Fibroblast of lung (primary cell): ENCODE measurements at places on chromosomes 2 and 18.
A peak's percentile ranks its signal among the peaks of the same experiment; 100 is the strongest.

DNA sequence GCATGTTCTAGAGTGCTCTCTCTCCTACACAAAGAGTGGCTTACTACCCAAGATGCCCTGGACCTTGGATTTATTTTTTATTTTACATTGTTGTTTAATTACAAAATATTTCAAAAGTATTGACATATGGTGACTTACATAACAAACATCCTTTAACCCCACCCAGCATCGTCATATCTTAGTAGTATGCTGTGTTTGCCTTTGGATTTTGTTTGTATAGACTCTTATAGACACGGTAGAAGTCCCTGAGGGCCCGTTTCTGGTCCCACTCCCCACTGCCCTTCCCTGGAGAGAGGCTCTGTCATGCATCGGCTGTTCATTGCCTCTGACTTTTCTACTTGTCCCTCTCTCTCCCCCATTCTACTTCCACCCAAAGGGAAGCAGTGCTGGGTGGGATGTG lies 112.0 kb downstream of the ZBTB7C start:
- DNase-seq: no peak

GRCh38 chr2:94871226-94872087 lies at the start of gene TEKT4:
Gene TEKT4, plus strand, starts transcription at chr2:94871430. Its CDS starts 150 bp downstream, at chr2:94871580.
- DNase-seq: no peak

DNA sequence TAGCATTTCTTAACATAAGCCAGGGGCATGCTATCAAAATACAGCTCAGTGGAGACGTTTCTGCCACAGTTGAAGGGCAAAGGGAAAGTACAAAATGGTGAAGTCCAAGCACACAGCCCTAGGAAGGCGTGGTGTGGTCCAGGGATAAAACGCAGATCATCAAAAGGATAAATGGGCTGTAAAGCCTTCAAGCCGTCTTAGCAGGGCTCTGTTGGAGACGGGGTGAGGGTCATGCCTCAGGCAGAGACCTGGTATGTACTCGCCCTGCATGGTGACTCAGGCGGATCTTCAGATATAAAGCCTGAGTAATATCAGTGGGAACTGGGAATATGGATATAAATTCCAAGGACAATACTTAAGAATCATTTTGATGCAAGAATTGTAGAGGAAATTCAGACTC lies 61.2 kb downstream of the NGEF start:
- peak; percentile 30 for DNase-seq

- DNase-seq: no peak
Measured at GRCh38 chr2:6301426-6301825, 564.3 kb downstream of the CMPK2 start.

- no peak for DNase-seq
Measured at GRCh38 chr2:27929916-27930486, 39.5 kb downstream of the BABAM2 start.

- no peak for DNase-seq
Measured at GRCh38 chr2:67997903-67998302, 64.9 kb downstream of the C1D start.

DNA sequence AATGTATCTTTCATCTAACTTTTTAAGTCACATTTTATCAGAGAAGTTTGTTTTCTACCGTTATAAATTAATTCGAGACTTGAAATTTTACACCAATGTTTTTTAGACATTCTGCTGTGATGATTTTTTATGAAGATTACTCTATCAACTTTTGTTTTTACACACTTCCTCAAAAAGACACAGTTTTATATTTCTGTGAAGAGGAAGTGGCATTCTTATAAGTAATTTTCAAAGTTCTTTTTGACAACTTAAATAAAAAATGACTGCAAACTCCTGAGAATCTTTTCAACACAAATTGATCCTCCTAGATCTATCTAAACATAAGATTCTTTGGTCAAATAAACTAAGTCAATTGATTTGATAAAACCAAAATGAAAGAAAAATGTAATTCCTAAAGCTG lies 13.7 kb downstream of the ANKRD44 start:
- no peak for DNase-seq

- peak; percentile 87 for DNase-seq
Measured at GRCh38 chr2:74845217-74845751, 11.4 kb downstream of the HK2 start.

- DNase-seq: no peak
Measured at GRCh38 chr2:118049140-118049815, 35.4 kb upstream of the CCDC93 start.

DNA sequence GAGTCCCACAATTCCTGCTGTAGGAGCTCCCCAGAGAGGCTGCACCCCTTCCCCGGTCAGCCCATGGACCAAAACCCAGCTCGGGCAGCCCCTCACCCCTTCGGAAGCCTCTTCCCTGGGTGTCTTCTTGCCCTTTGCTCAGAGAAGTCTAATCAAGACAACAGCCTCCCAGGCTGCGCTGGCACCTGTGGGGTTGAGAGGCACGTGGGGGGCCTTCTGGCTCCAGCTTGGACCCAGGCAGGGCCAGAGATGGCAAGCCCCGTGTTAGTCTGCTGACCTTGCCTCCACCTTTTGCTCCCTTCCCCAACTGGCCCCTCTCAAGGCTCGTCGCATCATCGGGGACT lies 10.4 kb downstream of the SLC4A3 start:
- DNase-seq: no peak
